ENCODE measurements at places on chromosomes 4 and X.

GRCh38 chr4:7759216-7759615 lies 180.4 kb downstream of the AFAP1 start:
- no peak for DNase-seq

- no peak for DNase-seq
Observed at GRCh38 chr4:8402181-8402597, 38.3 kb downstream of the ACOX3 start.

DNA sequence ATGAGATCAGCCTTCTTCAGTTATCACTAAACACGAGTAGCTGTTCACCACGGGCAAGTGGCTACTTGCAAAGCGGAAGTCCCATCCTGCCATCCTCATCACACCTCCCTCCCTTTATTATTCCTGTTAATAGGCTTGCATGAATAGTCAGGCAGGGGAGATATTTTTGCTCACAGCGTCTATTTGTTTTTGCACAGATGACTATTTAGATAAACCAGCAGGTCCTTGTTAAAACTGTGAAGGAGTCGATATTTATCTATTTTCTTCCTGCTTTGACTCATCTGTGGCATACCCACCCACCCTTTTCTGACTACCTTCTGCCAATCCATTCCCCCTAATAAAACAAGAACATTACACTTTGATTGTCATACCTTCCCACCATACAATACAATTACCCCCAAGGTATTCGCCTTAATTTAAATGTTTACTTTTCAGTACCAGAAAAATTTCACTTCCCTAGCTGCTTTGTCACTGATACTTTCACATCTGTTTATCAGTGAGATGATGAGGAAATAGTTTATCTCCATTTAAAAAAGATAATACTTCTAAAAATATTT lies 96.6 kb upstream of the BANK1 start:
- no peak for DNase-seq

DNA sequence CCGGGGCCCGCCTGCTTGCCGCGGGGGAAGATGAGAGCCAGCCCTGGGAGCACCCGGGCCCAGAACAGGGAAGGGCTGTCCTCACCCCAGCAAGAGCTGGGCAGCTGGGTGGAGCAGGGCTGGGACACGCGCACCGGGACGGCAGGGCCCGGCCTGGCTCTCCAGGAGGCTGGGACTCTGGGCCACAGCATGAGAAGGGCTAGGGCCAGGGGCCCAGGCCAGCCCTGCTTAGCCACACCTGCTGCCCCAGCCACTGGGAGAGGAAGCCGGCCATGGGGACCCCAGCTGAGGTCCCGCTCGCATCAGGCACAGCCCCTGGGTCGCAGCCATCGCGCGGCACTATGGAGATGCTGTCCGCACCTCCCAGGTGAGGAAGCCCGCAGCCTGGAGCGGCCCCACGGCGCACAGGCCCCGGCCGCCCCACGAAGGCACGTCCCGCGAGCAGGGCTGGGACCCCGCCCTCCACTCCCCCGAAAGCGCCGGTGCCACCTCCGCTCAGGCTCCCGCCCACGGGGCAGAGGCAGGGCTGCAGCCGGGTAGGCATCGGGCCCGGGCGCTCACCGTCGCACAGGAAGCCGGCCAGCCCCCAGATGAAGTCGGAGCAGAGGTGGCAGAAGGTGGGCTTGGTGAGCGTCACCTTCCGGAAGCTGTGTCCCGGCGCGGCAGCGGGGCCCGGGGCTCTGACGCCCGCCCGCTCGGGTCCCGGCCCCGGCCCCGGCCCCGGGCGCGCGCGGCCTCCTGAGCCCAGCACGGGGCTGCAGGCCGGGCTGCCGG lies 531 bp downstream of the DGKQ start:
- DNase-seq = no peak

- DNase-seq = no peak
Observed at GRCh38 chrX:68365341-68365740, 68.0 kb downstream of the OPHN1 start.

GRCh38 chrX:17826609-17827496 lies 34.2 kb downstream of the RAI2 start:
- DNase-seq = no peak

- DNase-seq = no peak
Observed at GRCh38 chrX:19195243-19195610, 73.0 kb upstream of the ADGRG2 start.

GRCh38 chrX:136608295-136608933 lies 39.5 kb upstream of the CD40LG start:
- DNase-seq = peak; percentile 47

- no peak for DNase-seq
Observed at GRCh38 chrX:110665223-110666002, 130.2 kb downstream of the CHRDL1 start.

Data from breast epithelium (tissue), 4 donors.